ENCODE measurements at places on chromosomes 5 and 9.

GRCh38 chr9:88828492-88828974 is 162.7 kb upstream of the S1PR3 start:
- no peak for DNase-seq

DNA sequence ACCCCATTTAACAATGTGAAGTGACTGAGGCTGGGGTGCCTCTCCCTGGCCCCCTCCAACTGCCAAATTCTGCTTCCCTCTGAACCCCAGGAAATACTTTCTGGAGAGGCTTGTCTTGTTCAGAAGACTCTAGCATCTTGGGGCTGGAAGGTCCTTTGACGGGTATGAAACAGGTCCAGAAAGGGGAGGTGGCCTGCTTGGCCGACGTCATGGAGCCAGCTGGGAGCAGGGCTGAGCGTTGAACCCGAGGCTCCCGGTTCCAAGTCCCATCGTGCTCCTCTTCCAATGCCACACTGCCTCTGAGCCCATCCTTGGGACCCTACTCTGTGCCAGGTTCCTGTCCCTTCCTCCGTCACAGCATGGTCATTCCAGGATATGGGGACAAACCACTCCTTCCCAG is 46.9 kb downstream of the NDST1 start:
- no peak for DNase-seq

DNA sequence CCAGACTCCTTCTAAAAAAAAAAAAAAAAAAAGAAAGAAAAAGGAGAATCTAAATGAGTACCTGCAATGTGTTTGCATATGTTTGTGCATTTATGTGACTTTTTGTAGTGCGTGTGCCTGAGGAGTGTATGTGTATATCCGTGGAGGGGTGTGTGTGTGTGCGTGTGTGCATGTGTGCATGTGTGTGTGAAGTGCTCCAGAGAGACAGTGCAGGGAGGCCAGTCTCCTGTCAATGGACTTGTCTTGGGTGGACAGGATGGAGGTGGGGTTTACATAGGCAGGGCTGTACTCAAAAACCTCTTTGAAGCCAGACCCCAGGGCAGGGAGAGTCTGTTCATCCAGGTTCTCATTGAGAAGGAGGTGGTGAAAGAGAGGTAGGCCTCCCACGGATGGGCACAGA is 87.1 kb upstream of the MVB12B start:
- DNase-seq, result no peak

- DNase-seq, result no peak
Measured at GRCh38 chr9:35771534-35771933, 17.5 kb upstream of the MSMP start.

DNA sequence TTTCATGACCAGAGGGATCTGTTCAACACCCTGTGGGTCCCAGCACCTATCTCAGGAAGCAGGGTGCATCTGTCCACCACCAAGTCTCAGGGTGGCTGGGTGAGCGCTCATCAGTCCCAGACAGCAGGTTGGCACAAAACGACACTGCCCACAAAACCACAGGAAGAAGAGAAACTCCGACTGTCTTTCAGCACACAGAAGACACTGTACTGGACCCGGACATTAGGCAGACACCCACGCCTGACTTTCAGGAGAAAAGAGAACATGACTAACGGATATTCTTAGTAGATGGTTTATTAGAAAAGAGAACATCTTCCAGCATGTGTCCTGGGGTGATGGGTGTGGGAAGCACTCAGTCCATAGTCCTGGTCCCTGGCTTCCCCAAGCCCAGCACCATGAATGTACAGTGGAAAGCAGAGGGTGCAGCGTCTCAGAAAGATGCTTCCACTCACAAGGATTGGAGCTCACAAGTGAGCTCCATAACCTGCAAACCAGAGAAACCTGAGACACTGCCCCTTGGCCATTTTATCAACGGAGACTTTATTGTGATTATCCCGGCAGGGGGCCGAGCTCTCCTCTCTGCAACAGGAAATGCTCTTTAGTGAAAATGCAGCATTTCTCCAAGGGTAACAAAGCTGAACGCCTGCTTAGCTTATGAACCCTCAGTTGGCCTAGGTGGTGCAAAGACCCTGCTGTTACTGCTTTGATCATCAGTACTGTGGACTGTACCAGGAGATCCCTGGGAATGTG is 35.8 kb upstream of the LCP2 start:
- DNase-seq, result peak; percentile 79

GRCh38 chr5:31990701-31991110 is 183.4 kb downstream of the GOLPH3 start:
- DNase-seq, result no peak

GRCh38 chr5:40939753-40940152 is 30.5 kb downstream of the C7 start:
- DNase-seq, result no peak

- no peak for DNase-seq
Measured at GRCh38 chr9:124012368-124013301, 1.1 kb downstream of the LHX2 start.

DNA sequence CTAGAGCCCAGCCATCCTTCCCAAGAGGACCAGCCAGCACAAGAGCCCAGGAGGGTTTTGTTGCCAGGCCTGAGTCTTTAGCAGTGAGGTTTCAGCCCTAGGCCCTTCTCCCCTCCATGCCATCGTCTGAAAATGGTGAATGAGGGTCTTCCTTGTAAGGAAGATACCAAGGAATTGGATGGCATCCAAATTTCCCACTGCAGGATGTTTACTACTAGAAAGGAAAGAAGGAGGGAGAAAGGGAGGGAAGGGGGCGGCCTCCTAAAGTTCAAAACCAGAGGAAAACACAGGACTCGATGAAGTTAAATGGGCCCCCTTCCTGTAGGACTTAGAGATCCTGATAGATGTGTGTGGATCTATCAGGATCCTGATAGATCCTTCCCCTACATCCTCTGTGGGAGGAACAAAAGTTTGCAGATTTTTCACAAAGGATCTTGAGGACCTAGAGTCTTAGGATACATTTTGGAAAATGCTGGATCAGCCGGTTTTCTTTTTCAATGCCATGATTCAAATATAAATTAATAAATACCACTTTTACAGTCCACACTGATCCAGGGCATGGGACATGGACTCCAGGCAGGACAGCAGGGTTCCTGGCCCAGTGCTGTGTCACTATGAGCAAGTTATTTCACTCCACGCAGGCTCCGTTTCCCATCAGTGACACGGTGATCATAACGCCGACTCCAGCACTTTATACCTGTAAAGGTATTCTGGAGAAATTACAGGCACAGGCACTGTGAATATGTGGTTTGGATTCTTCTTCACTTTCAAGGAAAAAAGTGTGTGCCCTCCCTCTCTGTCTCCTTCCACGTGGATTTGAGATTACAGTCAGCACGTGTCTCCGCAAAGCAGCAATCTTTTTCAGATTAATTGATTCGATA is 40.9 kb downstream of the C5orf15 start:
- DNase-seq, result no peak

DNA sequence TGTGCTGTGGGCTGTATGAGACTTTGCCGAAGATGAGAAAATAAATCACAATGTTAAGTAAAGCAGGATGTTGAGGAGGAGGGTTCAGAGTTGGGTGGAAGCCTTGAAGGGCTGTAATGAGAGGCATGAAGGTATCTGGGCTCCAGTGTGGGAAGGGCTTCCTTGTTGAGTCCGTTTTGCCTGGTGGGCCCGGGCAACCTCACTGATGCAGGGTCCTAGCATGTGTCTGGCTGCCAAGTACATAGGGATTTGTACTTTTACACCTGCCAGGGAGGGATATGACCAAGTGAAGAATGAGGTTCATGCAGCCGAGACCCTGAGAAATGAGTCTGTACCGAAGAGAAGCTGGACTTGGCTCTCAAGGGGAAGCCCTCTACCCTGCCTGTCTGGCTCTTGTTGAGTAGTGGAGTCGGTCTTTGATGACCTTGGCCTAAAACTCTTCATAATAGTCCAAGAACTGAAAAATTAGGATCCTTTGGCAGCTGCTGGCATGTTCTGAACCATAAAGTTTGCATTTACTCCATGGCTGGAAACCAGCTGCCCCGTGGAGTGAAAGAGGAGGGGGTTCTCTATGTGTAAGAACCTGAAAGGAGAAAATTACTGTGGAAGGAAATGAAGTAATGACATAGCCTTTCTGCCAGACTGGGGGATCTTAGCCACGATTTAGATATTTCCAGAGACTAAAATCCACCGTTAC is 59.0 kb upstream of the DPYSL3 start:
- DNase-seq, result no peak

DNA sequence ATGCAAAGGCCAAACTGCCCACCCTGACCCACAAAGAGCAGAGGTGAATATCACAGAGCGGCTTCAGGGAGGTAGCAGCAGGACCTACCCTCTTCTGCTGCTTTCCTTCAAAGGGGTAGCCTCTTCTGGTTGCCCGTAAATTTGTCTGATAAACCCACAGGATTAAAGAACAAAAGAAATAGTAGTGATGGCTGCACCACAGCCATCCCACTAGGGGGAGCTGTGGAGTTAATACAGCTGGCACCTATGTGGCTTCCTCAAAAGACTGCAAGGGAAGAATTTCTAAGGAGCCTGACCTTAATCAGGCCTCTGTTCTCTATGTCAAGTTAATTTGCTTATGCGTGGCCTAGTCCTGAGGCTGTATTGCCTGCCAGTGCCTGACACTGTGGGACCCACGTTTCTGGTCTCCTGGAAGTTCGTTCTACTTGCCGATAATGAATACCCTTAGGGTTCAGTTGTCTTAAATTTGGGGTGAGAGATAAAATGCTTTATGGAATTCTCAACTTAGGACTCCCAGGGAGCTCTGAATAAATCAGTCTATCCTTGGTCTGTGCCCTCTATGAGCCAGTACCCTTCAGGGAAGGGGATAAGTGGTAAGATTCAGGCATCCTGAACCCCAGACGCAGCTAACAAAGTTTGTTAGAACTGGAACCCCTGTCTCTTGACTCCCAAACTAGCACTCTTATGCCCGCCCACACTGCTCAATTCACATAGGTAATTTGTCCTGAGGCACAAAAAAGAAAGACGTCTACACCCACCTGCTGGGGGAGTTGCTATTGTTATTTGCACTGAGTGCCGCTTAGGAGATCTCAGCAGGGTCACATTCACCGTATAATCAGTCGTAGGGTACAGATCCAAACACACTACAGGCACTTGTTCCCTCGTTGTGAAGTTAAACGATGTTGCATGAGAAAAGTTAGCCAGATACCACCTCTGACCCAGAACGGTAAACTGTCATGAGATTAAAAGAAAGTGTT is 77.1 kb downstream of the SUSD1 start:
- peak; percentile 74 for DNase-seq

DNA sequence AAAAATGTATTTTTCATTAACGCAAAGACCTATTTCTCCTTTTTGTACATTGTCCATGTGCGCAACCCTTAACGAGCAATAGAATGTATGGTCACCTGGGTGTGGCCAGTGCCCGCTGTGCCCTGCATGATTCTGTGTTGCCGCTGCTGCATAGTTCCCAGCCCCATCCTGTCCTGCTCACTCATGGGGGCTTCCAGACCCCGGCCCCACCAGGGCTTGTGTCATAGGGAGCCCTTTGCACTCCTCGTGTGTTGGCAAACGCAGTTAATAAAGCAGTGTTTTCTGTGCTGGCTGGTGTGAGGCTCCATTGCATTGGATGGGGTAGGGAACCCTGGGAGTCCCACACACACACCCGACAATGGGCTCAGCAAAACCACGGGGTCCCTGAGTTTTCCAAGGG is 49.7 kb downstream of the SAR1B start:
- DNase-seq, result no peak

- DNase-seq, result no peak
Measured at GRCh38 chr5:65391591-65391990, 90.1 kb downstream of the ADAMTS6 start.

DNA sequence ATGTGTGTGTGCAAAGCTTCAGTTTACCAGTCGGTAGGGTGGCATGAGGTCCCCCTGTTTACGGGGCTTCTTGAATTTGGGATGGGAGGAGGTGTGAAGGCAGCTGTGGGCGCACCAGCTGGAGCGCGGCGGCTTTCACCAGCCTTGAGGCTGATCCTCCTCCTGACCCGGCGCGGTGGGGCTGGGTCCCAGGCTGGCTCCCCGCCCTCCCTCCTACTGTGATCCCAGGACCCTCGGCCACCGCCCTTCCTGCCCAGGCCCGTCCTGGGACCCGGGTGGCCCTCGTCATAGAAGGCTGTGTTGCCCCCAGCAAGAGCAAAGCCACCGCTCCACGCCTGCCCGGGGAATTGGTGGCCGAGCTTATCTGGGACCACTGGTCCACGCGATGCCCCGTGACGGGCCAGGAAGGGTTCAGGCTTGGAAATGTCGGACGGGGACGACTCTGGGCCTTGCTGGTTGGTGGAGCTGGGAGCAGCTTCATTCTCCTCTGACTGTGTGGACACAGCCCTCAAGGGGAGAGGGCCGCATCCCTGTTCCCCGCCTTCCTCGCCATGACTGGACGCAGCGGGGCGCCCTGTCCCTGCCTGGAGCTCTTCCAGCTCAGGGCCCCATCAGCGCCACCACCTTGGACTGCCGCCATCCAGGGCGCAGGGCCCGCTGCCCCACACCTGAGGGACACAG is 271.1 kb upstream of the IRX1 start:
- peak; percentile 16 for DNase-seq

GRCh38 chr9:114434878-114435311 is 47.1 kb upstream of the AKNA start:
- DNase-seq, result no peak
